ENCODE measurements at places on chromosomes 1 and 21. TPM values are rescaled to one million over a fixed set of nuclear protein-coding genes. Genes with fewer than 3 reads are reported as not detected.

- peaks cover 43% of the 10 kb centered on the region for H3K4me1 ChIP-seq
- no peaks in the 10 kb centered on the region for H3K27me3 ChIP-seq
- peak overlapping the region; percentile 95 for H3K27ac ChIP-seq
- H3K4me3 ChIP-seq: no peak overlapping the region
These were observed 24.9 kb downstream of the LDLRAP1 start for GRCh38 chr1:25568090-25568833.

HCRTR1 gene
- total RNA-seq: not detected

DNA sequence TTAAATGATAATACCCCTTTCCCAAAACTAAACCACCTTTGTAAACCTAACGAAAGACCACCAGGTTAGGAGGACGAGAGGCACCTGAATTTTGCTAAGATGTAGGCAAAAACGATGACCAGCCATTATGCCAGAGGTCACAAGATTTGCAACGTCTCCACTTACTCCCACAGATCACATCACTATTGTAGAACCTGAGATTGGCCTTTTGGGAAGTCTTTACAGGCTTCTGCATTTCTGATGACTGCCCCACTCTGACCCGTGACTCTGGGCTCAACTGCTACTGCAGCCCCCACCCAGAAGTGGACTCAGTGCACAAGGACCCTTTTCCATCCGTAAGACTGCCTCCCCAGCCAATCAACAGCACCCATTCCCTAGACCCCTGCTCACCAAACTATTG is 36.4 kb upstream of the COL6A2 start:
- peaks cover 47% of the 10 kb centered on the region for H3K4me1 ChIP-seq
- H3K36me3 ChIP-seq: no peaks in the 10 kb centered on the region

GRCh38 chr1:15336866-15337265 is 72.8 kb upstream of the EFHD2 start:
- no peak overlapping the region for H3K4me3 ChIP-seq
- H3K36me3 ChIP-seq: no peaks in the 10 kb centered on the region
- no peaks in the 10 kb centered on the region for H3K27me3 ChIP-seq

DNA sequence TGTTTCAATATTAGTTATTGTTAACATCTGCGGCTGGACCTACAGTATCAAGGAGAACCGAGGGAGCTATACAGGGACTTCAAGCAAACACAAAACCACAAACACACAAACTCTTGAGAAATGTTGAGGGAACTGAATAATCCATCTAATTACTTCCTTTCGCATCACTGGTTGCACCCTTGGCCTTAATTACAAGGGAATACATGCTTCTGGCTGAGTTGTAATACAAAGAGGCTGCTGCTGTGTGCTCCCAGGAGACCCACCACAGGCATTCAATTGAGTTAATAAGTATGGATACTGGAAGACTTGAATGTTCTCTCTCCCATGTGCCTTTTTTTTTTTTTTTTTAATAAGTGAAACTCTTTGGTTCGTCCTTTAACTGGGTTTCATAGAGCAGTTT is 16.8 kb upstream of the SMYD2 start:
- H3K4me1 ChIP-seq: no peaks in the 10 kb centered on the region
- H3K27me3 ChIP-seq: no peaks in the 10 kb centered on the region

NUP210L gene
- total RNA-seq: not detected

DNA sequence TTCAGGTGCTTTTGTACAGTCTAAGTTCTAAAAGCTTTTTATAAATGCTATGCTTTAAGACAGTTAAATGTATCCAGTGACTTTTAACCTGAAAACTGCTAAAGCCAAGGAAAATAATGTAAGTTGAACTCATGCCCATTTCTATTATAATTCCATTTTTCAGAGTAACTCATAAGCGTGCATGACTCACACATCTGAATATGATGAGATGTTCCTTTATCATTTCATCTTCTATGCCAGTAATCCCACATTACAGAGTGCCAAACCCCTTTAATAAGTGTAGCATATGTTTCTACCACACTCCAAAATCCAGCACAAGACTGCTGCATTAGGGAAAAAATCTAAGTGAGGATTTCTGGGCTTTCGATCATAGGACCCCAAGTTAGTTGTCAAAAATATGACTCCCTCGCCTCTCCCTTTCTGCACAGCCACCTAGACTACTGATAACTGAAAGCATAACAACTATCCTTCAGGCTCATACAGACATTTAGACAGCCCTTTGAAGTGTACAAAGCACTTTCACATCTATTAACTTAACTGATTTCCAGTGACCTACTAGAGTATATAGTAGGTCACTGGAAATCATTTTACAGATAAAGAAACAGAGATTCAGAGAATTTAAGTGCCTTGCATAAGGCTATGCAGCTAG is 45.3 kb downstream of the JAK1 start:
- no peaks in the 10 kb centered on the region for H3K36me3 ChIP-seq
- H3K4me3 ChIP-seq: no peak overlapping the region
- H3K27me3 ChIP-seq: no peaks in the 10 kb centered on the region
- H3K4me1 ChIP-seq: peaks cover 3% of the 10 kb centered on the region
- no peak for DNase-seq
- no peak overlapping the region for H3K27ac ChIP-seq

- no peaks in the 10 kb centered on the region for H3K36me3 ChIP-seq
- H3K4me3 ChIP-seq: no peak overlapping the region
- peak; percentile 41 for DNase-seq
These were observed 62.3 kb downstream of the OPTC start for GRCh38 chr1:203556047-203556851.

ZCCHC17 gene
- total RNA-seq: 9.7 TPM

SPATA46 gene
- total RNA-seq: not detected

- DNase-seq: no peak
- H3K27me3 ChIP-seq: no peaks in the 10 kb centered on the region
- H3K4me3 ChIP-seq: no peak overlapping the region
- H3K27ac ChIP-seq: no peak overlapping the region
- H3K36me3 ChIP-seq: peaks cover 33% of the 10 kb centered on the region
These were observed 36.3 kb downstream of the GLMN start for GRCh38 chr1:92262516-92262915.

DNA sequence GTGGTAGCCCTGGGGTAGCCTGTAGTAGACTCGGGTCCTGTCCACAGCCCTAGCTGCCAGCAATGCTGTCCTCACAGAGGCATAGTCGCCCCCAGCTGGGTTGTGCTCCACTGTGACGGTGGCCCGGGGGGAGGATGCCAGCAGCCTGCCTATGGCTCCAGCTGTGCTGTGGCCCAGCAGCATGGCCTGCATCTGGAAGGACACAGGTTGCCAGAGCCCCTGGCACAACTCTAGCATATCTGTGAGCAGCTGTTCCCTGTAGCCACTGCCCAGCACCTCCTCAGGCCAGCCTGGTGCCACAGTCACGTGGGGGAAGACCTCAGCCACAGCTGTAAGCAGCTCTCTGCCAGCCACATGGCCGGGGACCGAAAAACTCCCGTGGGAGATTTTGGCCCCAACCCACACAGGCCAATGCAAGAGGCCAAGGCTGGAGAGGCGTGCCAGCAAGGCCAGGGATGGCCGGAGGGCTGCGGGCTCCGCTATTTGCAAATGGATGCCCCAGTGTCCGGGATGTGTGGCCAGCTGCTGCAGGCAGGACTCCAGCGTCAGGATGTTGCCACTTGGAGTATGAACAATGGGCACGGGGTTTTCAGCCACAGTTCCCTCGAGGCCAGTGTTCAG is 13.9 kb downstream of the FAM151A start:
- peak overlapping the region; percentile 21 for H3K27ac ChIP-seq
- H3K36me3 ChIP-seq: peaks cover 7% of the 10 kb centered on the region
- no peaks in the 10 kb centered on the region for H3K27me3 ChIP-seq
- no peak overlapping the region for H3K4me3 ChIP-seq
- peak; percentile 61 for DNase-seq
- H3K4me1 ChIP-seq: no peaks in the 10 kb centered on the region

DNA sequence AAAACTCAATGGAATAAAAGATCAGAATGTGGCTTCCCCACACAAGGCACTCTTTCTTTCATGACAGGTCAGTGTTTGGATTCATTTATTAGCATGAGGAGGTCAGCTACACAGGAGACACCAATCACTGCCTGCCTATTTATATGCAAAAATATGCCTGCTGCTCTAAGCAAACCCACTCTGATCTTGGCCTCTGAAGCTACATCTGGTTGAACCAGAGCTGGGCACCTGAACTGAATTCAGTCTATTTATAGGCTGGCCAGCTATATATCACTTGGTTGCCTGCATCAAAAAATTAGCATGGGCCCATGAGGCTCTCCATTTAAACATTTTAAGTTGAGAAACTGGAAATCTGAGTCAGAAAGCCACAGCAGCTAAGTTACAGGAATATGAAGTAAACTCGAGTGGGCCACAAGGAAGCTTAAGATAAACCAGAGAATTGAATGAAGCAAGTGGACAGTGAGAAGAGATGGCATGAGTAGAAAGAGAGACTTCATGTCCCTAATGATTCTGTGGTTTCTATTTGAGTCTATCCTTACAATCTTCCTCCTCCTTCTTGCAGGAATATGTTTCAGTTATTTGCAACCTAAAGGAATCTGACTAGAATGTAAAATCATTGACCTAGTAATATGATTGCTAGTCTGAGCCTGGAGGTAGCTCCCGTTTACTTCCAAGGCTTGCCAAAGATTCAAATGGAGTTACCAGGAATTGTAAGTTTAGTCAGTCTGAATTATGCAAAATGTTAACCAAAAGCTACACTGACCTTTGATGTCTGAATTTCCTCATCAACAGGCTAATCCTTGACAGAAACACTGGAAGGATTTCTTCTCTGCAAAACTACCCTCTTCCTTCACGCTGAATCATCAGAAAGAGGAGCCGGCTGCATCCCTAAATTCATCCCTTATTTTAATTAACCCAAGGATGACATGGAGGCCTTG is 17.7 kb downstream of the DDAH1 start:
- no peaks in the 10 kb centered on the region for H3K36me3 ChIP-seq
- H3K27me3 ChIP-seq: no peaks in the 10 kb centered on the region

CD34 gene
- total RNA-seq: 142 TPM

TTLL7 gene
- 20.5 TPM for total RNA-seq

IRF6 gene
- 7.6 TPM for total RNA-seq

SELP gene
- total RNA-seq: 40.0 TPM

DNA sequence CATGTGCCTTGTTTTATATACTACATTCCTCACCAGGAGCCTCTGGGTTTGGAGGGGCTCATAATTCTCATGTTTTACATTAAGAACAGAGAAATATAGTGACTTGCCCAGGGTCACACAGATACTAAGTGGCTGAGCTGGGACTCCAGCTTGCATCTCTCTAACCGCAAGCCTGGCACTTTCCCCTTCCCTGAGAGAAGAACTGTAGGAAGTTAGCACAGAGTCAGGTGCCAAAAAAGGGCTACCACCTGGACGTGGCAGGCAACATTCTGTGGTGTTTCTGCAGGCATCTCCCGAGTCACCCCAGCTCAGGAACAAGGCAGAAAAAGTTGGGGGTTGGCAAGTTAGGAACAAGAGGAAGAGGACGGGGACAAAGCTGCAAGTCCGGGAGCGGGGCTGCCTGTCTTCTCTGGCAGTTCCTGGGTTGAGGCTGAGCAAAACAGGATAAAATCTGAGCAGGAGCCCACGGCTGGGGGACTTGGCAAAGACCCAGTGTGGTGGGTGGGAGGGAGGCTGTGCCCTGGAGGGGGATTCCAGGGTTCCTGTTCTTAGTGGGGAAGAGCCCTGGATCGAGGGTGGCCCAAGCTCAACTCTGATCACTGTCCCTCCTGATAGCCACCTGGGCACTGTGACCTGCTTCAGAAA is 9.8 kb downstream of the PLA2G5 start:
- no peak for DNase-seq
- no peaks in the 10 kb centered on the region for H3K36me3 ChIP-seq
- no peaks in the 10 kb centered on the region for H3K4me1 ChIP-seq
- no peak overlapping the region for H3K27ac ChIP-seq

DNA sequence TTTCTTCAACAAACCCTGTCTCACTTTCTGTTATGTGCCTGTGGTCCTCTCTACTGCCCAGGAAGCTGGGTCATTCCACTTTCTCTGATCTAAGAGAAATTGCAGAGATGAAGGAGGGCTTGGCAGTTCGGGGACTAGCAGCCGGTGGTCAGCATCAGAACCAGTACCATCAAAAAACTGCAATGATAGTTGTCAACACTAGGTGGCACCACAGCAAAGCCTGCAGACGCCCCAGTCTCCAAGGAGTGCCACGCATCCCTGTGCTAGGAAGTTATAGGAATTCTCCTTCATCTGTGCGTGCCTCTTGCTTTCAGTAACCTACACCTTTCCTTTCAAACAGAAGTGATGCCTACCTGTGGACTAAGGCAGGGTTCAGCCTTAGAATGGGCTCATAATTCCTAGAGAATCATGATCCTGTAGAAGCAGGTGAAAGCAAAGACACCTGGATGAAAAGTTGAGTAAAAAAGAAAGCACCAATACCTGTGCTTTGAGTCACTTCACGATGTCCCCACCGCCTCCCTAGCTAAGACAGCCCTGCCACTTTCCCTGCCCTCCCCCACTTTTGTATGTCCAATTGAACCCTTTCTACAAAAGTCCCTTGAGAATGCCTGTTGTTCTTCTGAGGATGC is 129.2 kb downstream of the ADAMTS1 start:
- H3K36me3 ChIP-seq: no peaks in the 10 kb centered on the region
- no peaks in the 10 kb centered on the region for H3K27me3 ChIP-seq
- no peak for DNase-seq
- H3K4me1 ChIP-seq: no peaks in the 10 kb centered on the region

GRCh38 chr1:204232526-204232925 is 18.7 kb upstream of the GOLT1A start:
- no peak overlapping the region for H3K4me3 ChIP-seq
- H3K27ac ChIP-seq: no peak overlapping the region
- no peaks in the 10 kb centered on the region for H3K4me1 ChIP-seq
- H3K27me3 ChIP-seq: no peaks in the 10 kb centered on the region
- H3K36me3 ChIP-seq: no peaks in the 10 kb centered on the region

DNA sequence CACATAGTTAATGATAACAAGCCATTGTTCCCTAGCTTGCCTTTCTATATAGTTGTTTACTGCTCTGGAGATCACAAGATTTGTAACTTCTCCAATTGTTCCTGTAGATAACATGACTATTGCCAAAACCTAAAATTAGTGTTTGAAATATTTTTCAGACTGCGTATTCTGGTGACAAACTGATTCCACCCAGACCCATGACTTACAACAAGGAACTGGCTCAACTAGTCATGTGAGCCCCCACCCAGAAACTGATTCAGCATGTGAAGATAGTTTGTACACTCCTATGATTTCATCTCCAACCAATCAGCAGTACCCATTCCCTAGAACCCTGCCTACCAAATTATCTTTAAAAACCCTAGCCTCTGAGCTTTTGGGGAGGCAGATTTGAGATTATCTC is 131.4 kb upstream of the BCL9 start:
- H3K36me3 ChIP-seq: no peaks in the 10 kb centered on the region
- no peak overlapping the region for H3K4me3 ChIP-seq
- DNase-seq: no peak
- H3K27ac ChIP-seq: no peak overlapping the region
- no peaks in the 10 kb centered on the region for H3K27me3 ChIP-seq

GRCh38 chr1:197083474-197083873 is 16.4 kb upstream of the F13B start:
- no peaks in the 10 kb centered on the region for H3K27me3 ChIP-seq
- H3K36me3 ChIP-seq: no peaks in the 10 kb centered on the region
- no peaks in the 10 kb centered on the region for H3K4me1 ChIP-seq
- no peak overlapping the region for H3K27ac ChIP-seq
- H3K4me3 ChIP-seq: no peak overlapping the region

DNA sequence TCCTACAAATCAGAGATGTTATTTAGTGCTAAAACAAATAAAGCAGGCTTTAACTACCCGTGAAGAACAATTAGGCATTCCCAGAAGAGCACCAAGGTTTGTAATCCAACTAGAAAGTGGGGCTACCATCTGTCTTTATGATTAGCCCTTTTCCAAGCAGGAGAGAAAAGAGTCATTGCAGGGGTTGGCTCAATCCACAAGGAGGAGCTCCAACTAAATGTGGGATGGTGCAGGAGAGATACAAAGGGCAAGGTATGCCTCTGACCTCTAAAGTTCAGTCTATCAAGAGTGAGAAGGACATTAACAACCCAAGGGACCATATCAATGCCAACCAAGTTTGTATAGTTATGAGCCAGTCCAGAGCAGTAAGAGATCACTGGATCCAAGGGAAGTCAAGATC is 382.7 kb upstream of the DUSP10 start:
- no peaks in the 10 kb centered on the region for H3K36me3 ChIP-seq
- no peak overlapping the region for H3K27ac ChIP-seq
- H3K27me3 ChIP-seq: no peaks in the 10 kb centered on the region

Data from ascending aorta (tissue), 2 donors.